ENCODE measurements at places on chromosomes 11 and 22.

DNA sequence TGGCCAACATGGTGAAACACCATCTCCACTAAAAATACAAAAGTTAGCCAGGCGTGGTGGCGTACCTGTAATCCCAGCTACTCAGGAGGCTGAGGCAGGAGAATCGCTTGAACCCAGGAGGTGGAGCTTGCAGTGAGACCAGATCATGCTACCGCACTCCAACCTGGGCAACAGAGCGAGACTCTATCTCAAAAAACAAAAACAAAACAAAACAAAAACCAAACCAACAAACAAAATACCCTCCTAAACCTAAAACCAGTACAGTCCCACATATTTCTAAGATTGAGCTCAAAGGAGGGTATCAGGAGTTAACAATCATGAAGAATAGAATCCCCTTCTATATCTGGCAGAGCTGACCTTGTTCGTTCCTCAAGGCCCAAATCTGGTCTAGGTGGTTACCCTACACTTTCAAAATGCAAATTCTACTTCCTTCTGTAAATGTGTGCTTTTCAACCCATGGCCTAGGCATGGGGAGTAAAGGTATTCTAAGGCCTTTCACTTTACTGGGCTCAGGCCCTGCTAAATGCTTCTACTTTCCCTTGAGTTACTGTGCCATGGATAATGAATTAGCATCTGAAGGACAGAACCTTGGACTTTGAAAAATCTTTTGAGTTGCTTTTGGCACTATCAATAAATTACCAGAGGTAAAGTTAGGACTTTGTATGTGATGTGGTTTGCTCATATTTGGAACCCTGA is 10.4 kb upstream of the PPP2R1B start:
- DNase-seq: no peak

DNA sequence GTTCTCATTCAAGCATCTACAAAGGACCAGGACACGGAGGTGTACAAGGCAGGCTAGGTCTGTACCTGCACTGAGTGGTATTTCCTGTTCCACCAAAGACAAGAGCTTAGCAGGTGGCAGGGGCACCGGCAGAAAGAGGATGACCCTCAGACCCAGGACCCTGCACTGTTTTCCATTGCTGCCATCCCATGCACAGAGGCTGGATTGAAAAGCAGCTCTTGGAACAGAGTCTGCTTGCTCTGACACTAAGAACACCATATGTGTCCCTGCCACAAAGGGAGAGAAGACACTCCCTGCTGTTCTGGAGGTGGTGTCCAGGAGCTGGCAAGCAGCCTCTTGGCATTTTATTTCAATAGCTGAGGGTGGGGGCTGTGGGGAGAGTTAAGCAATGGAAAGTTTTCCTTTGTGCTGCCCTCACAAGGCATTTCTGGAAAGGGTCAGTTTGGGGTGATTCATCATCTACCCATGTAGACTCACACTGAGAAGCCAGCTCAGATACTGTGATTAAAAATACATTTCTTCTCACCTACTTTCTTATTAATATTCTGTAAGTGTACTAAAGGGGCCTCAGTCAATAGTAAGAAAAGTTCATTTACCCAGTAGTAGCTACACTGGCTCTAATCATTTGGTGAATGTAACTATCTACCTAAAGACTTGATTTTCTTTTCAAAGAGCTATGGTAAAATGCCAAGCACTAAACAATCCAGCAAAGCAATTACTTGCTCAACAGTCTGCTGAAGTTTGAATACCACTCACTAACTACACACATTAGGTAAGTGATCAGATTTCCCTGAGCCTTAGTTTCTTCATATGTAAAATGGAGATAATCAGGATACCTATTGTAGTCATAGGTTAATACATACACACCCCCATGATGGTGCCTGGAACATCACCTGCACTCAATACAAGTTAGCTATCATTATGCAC is 55.2 kb downstream of the SLC1A2 start:
- no peak for DNase-seq

GRCh38 chr11:72807021-72807693 is 7.1 kb upstream of the ATG16L2 start:
- DNase-seq: no peak

- DNase-seq: no peak
Observed at GRCh38 chr11:79285756-79286155, 155.1 kb downstream of the TENM4 start.

- DNase-seq: no peak
Observed at GRCh38 chr11:73121692-73122091, 20.4 kb downstream of the FCHSD2 start.

DNA sequence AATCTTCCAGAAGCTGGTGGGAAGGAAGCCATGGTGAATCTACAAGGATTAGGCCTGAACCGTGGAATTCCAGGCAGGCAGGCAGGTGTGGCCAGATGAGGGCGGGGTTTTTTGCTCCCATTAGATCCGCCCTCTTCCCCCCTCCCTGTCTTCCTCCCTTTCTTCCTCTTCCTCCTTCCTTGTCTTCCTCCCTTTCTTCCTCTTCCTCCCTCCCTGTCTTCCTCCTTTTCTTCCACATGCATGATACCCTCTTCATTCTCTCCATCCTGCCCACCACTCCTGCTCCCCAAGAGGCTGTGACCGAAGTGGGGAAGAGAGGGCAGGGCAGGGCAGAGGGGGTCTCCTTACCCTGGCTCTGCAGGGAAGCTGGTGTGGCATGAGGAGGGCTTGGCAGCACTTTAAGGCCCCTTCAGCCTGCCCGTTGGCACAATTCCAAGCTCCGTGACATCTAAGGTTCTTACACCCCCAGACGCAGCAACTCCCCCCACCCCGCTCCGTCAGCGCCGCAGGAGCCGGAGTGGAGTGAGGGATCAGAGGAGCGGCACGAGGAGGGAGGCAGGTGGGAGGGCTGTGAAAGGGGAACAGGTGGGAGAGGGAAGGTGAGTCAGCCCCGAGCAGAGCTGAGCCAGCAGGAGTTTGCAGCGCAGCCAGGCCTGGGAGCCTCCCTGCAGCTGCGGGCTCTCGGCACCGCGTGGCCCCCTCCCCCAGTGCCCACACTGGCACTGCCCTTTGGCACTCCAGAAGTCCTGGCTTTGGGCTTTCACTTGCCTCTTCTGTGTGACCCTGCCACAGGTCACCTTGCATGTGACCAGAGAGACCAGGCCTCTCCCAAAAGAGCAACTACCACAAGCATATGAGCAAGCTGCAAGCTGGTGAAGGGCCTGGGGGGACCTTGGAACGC is 32.1 kb downstream of the KCNJ4 start:
- DNase-seq: no peak

- DNase-seq: no peak
Observed at GRCh38 chr22:36323182-36323854, 64.4 kb downstream of the MYH9 start.

GRCh38 chr11:70319396-70320076 is 49.0 kb downstream of the PPFIA1 start:
- DNase-seq: no peak

GRCh38 chr11:96001037-96001436 is 77.1 kb upstream of the MTMR2 start:
- no peak for DNase-seq

Data from stimulated activated CD4-positive, alpha-beta T cell treated with anti-CD3 and anti-CD28 coated beads, Interleukin-15, amount 100 ng/mL, for 1 hour (primary cell).